ENCODE measurements at places on chromosomes 12 and 14.
A peak's percentile ranks its signal among the peaks of the same experiment; 100 is the strongest.

- no peak for DNase-seq
These were observed 6.7 kb upstream of the SLC10A1 start for GRCh38 chr14:69803753-69804152.

GRCh38 chr12:10048526-10048925, 18.0 kb downstream of the CLEC9A start:
- no peak for DNase-seq

DNA sequence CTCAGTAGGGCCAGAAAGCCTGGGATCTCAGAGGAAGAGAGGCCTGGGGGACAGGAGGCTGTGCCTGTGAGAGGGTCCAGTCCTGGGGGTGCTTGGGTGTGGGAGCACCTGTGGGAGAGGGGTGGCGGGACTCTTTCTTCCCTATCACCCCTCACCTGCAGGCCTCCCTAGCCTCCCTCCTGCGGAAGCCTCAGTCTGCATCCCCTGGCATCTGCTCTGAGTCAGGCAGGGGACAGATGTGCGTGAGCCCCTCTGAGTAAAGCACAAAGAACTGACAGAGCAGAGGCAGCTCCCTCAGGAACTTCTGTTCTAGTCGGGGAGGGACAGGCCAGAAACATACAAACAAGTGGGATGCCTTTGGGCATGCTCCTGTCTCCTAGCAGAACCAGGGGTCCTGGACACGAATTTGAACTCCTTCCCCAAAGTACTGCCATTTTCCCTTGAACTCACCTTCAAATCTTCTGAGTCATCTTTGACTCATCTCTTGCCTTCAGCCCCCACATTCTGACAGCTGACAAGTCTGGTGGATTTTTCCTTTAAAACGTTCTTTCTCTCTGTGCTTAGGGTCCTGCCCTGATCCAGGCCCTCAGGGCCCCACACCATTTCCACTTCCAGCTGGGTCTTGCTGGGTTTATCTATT, 8.5 kb upstream of the HSP90AA1 start:
- DNase-seq = peak; percentile 26

DNA sequence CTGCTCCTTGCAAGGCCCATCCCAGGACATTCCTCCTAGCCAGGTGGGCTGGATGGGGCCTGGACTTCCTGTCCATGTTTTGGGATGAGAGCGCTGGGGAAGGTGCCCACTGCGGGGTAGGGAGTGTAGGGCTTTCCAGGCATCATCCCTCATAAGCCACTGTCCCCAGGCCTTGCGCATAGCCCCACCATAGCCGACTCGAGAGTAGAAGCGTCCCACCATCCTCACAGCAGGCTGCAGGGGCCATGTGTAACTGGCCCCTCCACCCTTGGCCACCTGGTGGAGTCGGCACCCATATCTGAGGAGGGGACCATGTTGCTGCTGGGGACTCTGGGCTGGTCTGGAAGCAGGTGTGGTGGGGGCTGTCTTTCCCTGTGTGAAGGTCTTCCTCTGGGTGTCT, 30.5 kb downstream of the SH2B3 start:
- no peak for DNase-seq

DNA sequence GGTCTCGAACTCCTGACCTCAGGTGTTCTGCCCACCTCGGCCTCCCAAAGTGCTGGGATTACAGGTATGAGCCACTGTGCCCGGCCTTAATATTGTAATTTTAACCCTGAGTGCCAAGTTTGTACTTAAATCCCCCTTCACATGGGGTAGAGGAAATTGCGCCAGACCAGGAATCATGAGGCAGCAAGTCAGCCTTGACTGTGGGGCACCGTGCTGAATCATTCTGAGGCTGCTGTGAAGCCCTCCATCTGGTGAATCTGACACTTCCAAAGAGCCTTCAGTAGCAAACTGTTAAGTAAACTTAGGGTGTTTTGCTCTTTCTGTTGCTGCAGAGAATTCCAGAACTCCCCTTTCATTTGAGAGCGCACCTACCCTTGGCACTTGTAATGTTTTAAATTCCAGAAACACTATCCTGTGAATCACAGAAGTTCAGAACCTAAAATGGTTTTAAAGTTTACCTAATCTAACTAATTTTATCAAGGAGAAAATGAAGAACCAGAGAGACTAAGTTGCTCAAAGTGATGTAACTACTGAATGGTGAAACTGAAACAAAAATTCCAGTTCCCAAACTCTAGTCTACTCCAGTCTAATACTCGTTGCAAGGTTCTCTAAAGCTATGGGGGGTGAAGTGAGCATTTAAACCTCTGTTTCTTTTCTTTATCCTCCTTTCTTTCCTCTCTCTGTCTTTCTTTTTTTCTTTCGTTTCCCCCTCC, 7.5 kb downstream of the HEBP1 start:
- peak; percentile 88 for DNase-seq

DNA sequence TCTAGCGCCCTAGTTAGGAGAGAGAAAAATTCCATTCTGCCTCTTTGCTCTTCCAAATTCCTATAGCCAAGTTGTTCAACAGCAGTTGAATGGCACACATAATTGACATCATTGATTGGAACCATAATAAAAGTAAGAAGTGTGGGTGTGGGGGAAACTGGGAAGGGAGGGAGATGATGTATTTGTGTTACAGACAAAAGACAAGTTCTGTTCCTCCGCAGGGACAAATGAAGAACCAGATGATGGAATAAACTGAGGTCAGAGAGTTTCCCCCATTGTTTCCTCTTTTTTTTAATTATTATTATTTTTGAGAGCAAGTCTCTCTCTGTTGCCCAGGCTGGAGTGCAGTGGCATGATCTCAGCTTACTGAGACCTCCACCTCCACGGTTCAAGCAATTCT, 34.9 kb downstream of the GDF11 start:
- DNase-seq = no peak

DNA sequence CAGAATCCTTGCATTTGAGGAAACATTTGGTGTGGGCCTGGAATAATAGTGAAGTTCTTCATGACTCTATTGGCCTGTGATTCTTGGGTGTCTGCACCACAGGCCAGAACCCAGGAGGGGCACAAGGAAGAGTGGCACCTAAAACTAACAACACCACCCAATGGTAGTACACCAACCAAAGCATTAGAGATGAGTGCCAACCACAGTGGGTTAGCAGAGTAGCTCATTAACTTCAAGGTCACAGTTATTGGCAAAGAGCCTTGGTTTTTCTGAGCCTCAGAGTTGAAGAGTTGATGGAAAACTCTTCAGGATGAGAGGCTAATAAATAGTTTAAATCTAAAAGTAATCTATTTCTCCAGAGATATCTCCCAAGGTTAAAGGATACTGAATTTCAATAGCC, 57.0 kb downstream of the HELB start:
- no peak for DNase-seq

DNA sequence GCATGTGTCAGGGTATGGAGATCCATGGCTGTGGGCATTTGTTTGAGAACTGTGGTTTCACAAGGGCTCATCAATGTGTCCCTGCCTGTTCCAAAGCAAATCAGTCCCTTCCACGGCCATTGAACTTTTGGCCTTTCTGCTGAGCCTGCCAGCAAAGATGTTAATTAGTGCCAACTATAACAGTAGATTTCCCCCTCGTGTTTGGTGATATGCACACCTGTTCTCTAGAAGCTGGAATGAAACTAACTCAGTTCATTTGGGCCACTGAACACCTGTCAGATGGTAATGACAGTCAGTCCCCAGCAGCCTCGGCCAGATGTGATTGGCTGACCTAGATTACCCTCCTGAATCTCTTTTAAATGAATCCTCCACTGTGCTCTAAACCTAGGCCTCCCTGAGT, 43.2 kb downstream of the IRAK3 start:
- no peak for DNase-seq

- no peak for DNase-seq
These were observed 100.5 kb downstream of the EEA1 start for GRCh38 chr12:92828565-92828964.

DNA sequence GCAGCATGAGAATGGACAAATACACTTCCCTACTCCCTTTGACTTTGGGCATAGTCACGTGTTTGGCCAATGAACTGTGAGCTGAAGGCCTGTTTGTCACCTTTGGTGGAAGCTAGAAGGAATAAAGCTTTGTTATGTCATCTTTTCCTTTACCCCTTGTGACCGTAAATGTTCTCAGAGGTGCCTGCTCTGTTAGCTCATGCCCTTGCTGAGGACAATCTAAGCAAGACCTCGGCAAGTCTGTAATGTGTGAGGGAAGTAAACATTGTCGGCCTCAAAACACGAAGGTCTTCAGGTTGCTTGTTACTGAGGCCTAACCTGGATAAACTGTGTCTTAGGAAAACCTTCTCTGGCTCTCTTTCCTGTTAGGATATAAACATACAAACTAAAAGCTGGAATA, 354.2 kb downstream of the TMEM132D start:
- no peak for DNase-seq

GRCh38 chr14:19799880-19800279, 3.7 kb upstream of the OR4N2 start:
- no peak for DNase-seq

DNA sequence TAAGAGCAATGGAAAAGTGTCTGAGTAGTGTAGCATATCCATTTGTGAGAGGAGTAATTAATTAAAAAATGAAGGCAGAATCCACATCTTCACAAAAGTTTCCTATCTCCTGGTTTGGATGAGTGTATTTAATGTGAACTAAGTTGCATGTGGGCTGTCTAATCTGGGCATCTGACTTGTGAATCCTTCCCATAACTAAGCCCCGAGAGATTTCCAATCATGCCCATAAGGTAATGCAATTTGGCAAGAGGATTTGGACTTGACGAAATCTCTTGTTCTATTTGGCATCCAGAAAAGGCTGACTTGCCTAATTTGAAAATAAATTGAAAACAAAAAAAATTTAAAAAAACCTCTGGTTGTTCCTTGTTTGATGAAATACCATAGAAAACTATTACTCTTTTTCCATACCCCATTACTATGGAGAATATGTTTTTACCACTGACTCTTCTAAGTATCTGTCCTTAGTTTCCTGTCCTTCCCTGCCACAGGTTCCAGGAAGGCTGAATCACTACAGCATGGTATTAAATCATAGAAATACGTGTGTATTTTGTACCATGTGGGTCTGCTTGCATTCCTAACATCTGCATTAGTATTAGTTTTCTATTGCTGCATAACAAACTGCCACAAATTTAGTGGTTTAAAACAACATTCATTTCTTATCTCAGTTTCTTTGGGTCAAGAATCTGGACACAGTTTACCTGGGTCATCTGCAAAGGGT, 48.4 kb downstream of the ETV6 start:
- DNase-seq = peak; percentile 67

- no peak for DNase-seq
These were observed 869.2 kb downstream of the TMEM121 start for GRCh38 chr14:106395456-106396050.

- DNase-seq = peak; percentile 36
These were observed 527.2 kb downstream of the FLRT2 start for GRCh38 chr14:86057018-86057667.

- no peak for DNase-seq
These were observed 155.4 kb upstream of the FAR2 start for GRCh38 chr12:28993720-28994119.

DNA sequence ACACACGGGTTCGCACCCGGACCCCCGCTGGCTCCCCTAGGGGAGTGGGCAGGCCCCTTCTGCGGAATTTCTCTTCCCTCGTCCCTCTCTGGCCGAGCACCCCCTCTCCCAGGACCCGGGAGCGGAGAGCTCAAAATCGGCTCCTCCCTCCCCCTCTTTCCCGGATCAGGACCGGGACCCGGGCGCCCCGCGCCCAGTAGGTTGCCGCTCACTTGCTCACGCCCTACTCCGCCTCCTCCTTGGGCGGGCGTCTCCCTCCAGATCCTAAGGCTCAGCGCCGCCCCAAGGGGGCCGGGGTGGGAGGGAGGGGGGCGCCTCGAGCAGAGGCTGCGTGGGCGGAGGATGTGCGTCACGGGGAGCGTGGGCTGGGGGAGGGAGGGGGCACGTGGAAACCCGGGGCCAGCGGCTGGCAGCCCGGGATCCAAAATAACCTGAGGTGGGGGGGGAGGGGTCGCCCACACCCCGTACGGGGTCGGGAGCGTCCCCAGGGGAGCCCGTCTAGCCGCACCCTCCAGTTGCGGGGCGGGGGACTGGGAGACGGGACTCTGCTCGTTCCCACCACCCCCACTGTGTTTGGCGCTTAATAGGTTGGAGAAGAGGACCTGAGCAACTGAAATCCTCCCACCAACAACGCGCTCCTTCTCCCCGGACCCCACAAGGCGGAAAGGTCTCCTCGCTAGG, 1.8 kb upstream of the NAB2 start:
- peak; percentile 89 for DNase-seq

- peak; percentile 65 for DNase-seq
These were observed 51.6 kb downstream of the PLEKHG3 start for GRCh38 chr14:64755781-64756221.

DNA sequence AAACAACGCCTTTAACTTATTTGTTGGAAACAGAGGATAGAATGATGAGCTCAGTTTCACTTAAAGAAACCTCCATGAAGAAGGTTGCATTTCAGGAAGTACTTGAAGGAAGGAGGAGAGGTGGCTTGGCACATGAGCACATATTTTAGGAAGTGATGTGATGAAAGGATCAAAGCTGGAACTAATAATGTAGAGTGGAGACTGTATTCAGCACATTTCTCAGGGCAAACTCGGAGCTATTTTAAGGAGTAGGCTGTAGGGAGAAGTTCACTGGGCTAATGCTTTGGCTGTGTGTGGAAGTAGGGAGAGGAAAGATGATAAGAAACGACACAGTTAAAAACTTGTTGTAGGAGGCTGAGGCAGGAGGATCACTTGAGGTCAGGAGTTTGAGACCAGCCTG, 272.8 kb downstream of the AKAP6 start:
- peak; percentile 70 for DNase-seq

- DNase-seq = no peak
These were observed 27.3 kb downstream of the SLC25A47 start for GRCh38 chr14:100350276-100350926.

DNA sequence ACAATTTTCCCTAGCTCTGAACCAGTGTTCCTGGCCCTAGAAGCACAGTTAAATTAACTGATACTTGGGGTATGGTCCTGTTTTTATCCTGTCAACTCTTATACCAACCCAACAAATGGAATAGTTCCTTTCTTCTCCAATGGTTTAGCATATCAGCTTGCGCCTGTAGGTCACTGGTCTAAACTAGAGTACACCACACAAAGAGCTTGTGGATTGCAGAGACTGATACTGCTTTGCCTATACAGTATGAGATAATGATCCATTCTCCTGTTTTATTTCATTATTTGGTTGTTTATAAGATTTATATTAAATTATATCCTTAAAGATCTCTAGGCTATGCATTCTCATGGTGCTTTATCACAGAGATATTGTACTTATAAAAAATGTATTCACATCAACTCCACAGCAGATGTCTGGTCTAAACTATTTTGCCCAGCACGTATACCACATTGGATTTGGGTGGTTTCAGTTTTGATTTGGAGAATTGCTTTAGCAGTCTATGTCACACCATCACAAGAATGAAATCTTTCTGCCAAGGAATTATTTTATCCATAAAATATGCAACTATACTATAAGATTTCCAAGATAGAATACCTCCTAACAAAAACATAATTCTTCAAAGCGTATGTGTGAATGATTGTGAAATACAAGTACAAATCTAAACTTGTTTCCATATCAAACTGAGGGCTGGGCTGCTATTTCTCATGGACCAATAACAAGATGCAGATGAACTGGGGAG, 142.1 kb downstream of the SLC16A7 start:
- peak; percentile 75 for DNase-seq

DNA sequence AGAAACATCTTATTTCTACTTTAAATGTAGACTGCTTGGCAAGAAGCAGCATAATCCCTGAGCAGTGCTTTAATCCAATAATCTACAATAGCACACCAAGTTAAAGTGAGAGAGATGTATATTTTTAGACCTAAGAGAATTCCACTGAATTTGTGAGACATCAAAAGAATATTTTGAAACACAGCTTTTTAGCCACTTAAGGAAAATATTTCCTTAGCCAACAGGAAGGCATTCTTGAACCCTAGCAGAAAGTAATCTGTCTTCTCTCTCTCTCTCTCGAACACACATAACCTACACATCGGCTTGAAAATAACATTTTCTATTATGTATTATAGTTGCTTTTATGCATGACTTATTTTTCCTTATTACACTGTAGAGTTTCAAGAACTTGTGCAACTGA, 34.0 kb downstream of the KITLG start:
- DNase-seq = peak; percentile 53

Measured in fibroblast of upper back skin (primary cell).